RWPE1 (cell line): ENCODE measurements at places on chromosomes 5 and 9.

DNA sequence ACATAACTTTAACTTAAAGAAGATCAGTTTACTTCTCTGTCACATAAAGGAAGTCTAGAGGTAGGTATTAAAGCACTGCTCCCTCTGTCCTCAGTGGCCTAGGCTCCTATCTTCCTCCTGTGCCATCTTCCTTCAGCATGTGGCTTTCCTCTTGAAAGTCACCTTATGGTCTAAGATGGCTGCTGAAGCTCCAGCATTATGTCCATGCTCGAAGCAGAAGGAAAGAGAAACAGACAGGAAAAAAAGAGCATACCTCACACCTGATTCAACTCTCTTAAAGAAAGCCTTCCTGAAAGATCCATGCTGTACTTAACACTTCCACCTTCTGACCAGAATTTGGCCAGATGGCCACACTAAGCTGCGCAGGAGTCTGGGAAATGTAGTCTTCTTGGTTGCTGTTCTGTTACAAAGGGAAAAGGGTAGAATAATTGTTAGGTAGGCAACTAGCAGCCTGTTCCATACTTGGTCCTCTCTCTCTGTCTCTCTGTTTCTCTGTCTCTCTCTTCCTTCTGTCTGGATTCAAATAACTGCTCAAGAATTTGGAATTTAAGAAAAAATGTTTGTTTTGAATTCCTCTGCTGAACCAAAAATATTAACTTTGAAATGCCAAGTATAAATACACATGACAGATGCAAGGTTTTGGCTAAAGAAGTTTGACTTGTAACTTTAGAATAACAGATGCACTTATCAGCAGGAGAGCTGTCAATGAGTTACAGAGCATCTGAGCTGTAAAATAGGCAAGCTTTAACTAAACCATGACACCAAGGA is 16.0 kb downstream of the TMEM174 start:
- DNase-seq: no peak

DNA sequence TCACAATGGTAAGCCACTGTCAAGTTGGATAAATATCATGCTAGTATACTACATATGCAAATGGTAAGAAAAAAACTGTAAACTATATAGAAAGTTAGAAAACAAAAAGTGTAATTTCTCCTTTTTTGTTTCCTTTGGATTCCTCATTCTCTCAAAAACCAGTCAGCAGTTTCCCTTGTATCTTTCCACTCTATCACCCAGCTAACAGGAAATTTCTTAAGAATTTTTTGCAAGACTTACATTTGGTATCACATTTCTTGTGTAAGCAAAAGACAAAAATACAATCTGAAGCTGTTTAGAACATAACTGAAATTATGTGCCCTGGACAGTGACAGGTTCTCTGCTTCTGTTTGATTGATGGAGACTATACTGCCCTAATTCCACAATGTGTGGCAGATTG is 25.2 kb upstream of the MSH3 start:
- no peak for DNase-seq

DNA sequence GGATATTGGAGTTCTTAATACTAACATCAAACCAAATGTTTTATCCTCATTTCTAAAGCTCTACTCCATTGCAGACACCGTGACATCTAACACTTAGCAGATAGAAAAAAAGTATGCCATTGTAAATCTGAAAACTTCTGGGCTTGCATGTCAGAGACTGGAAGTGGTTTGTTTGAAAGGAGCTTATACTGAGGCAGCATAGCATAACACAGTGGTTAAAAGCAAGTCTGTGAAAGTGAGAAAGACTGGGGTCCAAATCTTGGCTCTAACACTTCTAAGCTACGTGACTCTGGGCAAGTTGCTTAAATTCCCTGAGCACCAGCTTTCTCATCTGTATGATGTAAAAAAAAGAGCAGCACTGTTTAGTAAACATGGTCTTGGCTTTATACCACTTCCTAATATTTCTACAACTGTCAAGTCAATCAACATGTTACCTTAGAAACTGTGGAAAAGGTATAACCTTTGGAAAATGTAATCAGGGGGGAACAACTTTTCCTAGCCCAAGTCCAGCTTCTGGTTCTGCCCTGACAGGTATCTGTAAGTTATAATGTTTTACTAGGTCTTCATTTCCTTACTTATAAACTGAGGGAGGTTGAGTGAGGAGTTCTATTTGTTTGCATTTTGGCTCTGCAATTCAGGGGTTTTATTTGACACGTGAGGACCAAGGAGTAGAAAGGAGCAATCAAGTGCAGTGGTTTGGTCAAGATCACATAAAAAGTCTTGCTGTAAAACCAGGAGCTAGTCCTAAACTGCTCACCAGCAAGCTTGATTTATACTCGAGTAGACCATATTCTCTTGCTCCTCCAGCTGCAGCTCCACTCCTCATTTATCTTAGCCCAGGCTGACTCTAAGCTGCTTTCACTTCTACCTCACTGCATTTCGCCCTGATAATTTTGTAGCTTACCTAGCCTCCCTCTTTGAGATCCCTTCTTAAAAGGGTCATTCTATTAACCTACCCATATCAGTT is 541.0 kb downstream of the RAB3C start:
- no peak for DNase-seq

GRCh38 chr5:62477801-62478200 is 65.2 kb downstream of the IPO11 start:
- DNase-seq: no peak

DNA sequence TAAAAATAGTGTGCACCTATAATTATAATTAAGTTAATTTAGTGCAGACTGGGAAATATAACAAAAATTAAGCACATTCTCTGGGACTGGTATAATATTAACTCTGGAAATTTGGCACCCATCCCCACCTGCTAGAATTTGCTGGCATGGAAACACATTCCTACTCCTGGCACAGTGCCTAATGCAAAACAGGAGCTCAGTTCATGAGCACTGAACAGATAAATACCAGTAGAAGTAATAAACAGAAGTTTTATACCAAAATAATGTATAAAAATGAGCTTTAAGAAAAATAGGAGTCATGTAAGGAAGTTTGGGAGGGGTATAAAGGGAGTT is 23.7 kb upstream of the NPR3 start:
- DNase-seq: no peak

DNA sequence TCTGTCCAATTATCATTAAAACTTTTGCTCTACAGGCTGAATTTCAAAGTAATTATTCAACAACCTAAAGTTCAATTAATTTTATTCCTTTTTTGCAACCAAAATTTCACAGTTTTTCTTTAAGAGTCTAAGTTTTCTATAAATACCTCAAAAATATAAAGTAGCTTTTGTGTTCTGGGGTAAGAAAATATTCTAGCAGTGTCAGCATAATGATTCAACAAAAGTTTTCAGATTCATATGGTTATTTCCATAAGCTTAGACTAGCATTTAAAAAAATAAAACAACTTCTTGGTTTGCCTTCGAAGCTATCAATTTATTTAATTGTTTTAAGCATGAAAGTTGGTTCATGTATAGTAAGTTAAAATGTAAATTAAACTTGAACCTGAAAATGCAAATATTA is 1962.3 kb upstream of the CDH6 start:
- no peak for DNase-seq

DNA sequence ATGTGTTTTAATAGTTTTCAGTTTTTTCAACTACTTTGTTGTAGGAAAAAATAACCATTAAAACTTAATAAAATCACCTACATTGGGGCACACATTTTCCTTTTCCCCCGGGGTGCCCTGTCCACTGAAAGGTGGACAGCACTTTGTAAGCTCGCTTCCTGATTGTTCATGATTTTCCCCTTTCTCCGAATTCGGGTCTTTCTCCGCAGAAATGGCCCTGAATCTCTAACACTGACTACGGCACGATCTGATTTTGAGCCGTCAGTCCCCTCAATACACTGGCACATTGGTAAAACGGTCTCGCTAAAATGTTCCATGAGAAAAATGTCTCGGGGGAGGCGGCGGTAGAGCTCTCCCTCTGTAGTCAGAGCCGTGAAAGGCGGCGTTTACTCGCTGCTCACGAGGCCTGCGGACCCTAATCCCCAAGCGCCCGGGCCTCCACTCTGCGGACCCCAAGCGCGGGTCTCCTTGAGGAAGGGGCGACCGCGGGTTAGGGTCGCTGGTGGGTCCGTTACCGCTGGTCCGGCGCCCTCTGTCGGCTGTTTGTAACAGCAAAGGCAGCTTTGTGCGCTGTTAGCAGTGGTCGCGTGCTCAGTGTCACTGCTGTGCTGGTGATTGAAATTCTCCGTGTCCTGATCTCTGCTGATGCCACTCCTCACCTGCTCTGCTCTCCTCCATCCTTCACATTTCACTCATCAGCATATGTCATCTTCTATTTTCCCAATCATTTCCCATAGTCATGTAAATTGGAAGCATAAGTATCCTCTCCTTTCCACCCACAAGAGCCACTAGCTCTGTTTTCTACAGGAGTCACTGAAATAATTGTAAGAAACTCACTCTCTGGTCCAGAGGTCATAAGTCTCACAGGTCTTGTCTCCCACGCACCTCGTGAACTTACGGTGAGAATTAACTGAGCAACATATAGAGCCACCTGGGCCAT is 10.8 kb upstream of the IFNA2 start:
- no peak for DNase-seq

GRCh38 chr9:37776328-37776727 is 8.5 kb downstream of the EXOSC3 start:
- DNase-seq: peak; percentile 31

DNA sequence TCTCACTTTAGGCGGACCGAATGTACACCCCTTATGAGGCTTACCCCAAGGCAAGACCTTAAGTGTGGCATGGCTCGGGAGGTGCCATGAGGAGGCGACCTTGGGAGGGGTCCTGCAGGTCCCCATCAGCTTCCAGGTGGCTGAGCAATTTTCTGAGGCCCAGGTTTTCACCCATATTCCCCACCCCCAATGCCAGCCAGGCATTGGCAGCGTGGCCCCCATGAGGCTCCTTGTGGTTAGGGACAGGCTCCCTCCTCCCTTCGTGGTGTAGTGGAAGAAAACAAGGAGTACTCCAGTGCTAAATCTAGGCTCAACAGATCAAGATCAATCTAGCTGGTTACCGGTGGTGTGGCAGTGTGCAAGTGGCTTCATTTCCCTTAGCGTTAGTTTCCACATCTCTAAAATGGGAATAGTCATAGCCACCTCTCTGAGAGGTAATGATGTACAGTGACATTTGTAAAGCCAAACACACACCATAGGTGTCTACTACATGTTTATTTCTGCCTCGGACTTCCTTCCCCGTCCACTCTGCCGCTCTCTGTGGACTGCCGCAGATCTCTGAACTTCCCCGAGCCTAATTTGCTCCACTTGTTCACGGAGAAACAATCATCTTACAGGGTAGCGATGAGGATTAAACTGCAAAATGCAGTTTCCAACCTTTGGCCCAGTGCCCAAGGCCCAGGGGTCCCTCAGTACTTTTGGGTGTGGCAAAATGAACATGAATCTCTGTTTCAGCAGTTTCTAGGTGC is 8.4 kb downstream of the LHX2 start:
- no peak for DNase-seq

DNA sequence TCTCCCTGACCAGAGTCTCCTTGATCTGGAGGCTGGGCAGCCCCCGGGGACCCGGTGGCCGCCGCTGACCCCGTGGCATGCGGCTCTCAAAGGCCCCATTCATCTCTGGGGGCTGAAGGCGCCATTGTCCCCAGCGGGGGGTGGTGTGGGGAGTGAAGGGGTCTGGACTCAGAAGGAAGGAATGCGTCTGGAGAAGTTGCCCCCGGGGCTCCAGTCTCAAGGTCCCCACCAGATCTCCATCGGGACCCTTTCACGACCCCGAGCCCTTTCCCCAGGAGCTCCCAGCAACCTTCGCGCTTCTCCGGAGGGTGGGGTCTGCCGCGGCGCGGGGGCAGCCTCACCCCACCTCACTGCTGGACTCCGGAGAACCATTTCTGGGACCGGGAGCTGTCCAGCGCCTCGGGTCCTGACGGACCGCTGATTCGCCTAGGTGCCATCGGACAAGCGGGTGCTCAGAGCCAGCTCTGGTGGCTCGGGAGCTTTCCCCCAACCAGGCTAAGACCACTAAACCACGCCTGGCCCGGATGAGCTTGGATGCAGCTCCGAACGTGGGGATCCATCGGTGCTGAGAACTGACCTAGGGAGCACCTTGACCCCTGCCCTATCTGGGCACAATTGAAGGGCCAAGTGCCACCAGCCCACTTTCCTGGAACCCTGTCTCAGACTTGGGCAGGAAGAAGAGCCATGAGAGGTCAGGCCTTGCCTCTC is 5.1 kb upstream of the PCDH1 start:
- DNase-seq: peak; percentile 53

DNA sequence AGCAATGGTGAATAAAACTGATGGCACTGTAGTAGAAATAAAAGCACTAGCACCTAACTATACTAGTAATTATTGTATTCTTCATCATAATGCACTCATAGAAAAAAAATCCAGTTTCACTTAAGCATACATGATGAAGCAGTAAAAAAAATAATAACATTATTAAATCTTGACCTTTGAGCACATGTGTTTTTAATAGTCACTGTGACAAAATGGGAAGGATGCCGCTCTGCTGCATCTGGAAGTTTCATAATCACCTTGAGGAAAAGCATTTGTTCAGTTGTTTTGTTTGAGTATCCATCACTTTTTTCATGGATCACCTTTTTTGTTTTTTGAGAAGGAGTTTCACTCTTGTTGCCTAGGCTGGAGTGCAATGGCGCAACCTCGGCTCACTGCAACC is 13.2 kb downstream of the OR2K2 start:
- DNase-seq: no peak

GRCh38 chr9:83701769-83702168 is 6.0 kb downstream of the UBQLN1 start:
- peak; percentile 57 for DNase-seq

- DNase-seq: peak; percentile 95
Observed at GRCh38 chr9:127899128-127899943, at the start of gene ST6GALNAC6. Gene ST6GALNAC6 (minus strand): TSS chr9:127899603. CDS start chr9:127897981, 1,622 bp downstream.

DNA sequence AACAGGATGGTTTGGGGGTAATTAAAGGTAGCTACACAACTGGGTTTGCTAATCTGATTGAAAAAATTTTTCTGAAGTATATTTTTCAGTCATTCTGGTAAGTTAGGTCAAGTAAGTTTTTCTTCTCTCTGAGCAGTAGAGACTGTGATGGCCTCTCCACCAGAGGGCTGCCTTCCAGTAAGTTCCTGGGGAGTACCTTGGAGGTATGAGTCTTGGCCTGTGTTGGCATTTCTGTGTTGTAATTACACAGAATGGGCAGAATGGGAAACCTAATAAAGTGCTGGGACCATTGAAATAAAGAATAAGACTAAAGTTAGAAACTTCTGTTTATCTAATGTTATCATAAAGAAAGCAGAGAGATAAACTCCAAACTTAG is 430.8 kb downstream of the ARHGEF28 start:
- DNase-seq: peak; percentile 41

GRCh38 chr5:157994906-157995519 is 136.1 kb upstream of the CLINT1 start:
- peak; percentile 80 for DNase-seq

DNA sequence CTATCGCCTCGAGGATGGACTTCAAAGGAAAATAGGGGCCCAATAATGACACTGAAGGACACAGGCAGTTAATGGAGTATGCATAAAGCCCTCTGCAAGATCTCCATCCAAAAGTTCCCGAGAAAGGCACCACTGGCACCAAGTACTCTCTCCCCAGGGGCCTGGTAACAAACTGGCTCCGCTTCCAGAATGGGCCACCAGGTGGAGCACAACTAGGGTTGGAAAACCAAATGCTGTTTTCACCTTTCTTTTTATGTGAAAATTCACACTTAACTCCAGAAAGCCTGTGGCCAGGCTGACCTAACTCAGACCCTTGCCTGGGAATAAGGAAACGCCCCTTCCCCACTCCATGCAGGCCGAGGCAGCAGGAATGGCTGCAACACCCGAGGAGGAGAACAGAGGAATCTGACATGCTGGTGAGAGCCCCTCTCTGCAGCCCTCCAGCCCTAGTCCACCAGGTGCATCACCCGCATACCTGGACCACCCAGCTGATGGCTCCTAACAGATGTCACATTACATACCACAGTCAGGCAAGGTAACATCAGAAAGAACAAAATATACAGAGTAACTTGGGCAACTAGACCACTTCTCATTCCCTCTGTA is 42.8 kb downstream of the CAMSAP1 start:
- DNase-seq: peak; percentile 81

- DNase-seq: peak; percentile 93
Observed at GRCh38 chr9:22446589-22446949, at the start of gene DMRTA1. Gene DMRTA1 (plus strand): TSS chr9:22446824. CDS start chr9:22447066, 242 bp downstream.
